ENCODE measurements at places on chromosomes 5 and 9.

DNA sequence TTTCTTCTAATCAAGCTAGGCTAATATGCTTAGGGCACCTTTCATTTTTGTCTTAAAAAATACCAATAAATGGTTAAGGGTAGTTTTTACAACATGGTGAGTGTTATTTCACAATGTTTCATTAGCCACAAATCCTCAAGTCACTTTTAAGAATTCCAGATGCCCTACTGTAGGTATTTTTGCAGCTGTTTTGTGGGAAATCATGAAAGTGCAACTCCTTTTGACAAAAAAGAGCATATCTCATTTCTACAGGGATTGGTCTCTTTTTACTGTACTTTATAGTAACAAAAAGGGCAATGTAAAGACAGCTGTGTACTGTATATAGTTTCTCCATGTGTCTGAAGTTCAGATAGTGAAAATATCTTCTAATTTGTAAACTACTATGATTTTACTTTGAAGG, 28.3 kb upstream of the GAS1 start:
- DNase-seq = no peak

DNA sequence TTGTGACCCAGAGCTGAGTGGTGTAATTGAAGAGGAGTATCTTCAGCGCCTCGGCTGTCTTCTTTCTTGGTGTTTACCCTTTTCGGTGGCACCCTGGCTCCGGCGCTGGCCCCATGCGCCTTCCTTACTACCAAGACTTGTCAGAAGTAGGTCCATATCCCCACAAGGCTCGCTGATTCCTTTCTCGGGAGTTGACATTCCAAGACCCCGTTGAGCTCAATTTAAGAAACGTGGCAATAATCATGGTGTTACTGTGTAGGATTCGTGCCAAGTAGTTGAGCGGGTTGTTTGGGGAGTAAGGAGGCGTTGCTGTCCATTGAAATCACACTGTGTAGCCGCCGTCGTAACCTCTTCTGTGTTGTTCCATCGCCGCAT, 795 bp downstream of the NDUFAF2 start:
- peak; percentile 18 for DNase-seq

DNA sequence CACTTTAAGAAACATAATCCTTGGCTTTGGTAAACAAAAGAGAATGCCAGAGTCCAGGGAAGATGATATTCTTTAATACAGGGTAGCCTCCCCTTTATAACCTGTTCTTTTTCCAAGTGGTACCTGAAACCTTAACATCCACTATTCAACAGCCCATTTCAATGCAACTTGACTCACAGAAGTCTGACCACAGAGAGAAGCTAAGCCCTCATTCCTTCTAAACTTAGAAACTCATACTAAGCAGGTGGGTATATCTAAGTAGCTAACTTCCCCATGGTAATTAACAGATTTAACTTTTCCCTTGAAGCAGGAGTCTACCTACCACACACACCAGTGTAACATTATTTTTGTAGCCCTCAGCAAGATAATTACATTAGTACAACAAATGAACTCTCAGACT, 91.9 kb downstream of the CEMIP2 start:
- no peak for DNase-seq

GRCh38 chr5:95988877-95989276, 27.2 kb upstream of the ELL2 start:
- no peak for DNase-seq

DNA sequence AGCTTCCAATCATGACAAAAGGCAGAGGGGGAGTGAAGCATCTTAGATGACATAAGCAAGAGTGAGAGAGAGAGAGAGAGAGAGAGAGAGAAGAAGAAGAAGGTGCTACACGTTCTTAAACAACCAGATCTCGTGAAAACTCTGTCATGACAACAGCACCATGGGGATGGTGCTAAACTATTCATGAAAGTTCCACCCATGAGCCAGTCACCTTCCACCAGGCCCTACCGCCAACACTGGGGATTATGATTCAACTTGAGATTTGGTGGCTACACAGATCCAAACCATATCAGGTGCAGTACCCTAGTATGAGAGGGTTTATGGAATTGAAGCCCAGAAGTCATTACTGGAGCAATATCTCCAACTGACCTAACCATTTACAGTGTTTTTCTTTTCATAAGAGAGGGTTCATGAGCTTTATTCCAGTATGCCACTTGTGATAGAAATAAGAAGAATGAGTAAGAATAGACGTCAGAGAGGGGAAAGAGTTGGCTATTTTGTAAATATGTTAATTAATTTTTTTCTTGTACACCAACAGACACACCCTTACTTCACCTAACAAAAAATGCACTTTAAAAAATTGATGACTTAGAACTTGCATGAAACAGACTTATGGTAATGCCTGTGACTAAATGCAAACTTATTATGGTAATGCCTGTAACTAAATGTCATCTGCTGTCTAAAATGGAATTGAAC, 680.4 kb upstream of the ITGA1 start:
- DNase-seq = no peak

GRCh38 chr5:129747572-129748407, at the start of gene MINAR2:
TSS of gene MINAR2 (plus strand) at chr5:129748094. CDS start at chr5:129748191, 97 bp downstream.
- DNase-seq = no peak

GRCh38 chr9:16611001-16611400, 259.5 kb downstream of the BNC2 start:
- no peak for DNase-seq

DNA sequence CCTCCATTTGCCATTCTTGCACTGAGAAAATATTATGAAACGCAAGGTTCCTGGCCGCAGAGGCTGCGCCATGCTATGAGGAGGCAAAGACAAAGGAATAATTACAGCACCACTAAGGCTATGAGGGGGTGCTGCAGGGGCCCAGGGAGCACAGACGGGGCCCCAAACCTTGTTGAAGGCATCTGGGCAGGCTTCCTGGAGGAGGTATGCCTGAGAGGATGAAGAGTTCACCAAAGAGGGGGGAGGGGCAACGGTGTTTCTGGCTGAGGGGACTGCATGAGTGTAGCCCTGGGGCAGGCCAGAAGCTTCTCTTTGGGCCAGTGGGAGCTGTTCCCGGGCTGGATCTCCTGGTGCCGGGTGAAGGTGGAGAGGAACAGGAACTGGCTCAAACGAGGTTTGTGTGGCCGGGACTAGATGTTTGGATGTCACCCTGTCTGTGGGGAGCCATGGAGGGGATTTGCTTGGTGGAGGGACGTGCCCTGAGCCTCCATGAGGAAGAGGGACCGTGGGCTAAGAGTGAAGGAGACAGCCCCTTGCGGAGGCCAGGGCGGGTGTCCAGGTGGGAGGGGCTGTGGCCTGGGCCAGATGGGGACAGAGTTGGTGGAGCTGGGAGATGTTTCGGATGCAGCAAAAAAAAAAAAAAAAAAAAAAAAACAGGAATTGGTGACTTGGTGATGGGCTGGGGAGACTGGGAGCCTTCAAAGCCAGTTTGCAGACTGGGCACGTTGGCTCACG, 28.2 kb downstream of the PTGES start:
- DNase-seq = no peak

- DNase-seq = no peak
These were observed 120.6 kb downstream of the FOXD1 start for GRCh38 chr5:73327908-73328455.

All from NCI-H774 (cell line).